ENCODE measurements at places on chromosomes 3 and 15.

DNA sequence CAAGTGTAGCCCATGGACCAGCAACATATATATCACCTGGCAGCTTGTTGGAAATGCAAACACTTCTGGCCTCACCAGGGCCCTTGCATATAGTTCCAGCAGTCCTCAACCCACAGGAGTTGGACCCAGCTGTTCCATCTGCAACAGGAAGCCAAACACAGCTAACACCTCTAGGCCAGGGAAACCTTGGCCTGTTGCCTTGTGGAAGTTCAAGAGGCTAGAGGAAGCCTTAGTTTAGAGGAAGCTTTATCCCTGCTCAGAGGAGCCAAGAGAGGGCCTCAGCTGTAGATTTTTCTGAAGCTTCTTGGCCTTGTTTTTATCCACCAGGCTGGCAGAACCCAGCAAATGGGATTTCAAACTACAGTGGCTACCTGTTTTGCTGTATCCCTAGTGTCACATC, 11.4 kb downstream of the FHIT start:
- DNase-seq = no peak

DNA sequence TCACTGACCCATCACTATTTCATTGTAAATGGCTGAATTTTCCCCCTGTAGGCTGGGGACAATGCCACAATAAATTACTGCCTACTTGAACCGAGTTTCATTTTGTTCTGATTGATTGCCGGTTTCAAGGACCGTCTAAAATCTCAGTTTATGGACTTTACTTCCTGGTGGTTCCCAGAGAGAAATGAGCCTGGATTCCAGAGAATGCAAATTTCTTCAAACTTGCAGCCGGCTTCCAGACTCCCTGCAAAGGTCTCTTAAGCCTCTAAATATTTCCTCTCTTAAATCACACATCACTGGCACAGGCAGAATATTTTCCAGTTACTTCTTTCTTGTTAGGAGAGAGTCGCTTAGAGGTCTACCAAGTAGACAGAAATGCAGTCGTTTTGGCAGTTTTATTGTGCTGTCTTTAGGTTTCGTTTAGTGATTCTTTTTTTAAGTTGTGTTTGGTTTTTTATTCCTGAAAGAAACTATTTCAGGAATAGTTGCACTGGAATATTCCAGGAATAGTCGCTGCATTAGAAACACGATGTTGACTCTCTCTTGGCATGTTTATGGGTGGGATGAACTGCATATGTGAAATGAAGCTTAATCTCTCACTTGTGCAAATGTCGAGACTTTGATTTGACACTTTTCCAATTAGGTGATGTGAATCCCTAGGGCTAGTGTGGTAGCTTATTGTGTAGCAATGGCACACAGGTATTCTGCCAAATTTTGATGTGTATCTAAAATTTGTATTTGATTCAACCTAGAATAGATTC, 284.1 kb upstream of the NR2E3 start:
- DNase-seq = no peak

GRCh38 chr3:170689893-170690660, 104.2 kb upstream of the SLC7A14 start:
- DNase-seq = no peak

- no peak for DNase-seq
These were observed 94.5 kb downstream of the FNDC3B start for GRCh38 chr3:172133838-172134237.

DNA sequence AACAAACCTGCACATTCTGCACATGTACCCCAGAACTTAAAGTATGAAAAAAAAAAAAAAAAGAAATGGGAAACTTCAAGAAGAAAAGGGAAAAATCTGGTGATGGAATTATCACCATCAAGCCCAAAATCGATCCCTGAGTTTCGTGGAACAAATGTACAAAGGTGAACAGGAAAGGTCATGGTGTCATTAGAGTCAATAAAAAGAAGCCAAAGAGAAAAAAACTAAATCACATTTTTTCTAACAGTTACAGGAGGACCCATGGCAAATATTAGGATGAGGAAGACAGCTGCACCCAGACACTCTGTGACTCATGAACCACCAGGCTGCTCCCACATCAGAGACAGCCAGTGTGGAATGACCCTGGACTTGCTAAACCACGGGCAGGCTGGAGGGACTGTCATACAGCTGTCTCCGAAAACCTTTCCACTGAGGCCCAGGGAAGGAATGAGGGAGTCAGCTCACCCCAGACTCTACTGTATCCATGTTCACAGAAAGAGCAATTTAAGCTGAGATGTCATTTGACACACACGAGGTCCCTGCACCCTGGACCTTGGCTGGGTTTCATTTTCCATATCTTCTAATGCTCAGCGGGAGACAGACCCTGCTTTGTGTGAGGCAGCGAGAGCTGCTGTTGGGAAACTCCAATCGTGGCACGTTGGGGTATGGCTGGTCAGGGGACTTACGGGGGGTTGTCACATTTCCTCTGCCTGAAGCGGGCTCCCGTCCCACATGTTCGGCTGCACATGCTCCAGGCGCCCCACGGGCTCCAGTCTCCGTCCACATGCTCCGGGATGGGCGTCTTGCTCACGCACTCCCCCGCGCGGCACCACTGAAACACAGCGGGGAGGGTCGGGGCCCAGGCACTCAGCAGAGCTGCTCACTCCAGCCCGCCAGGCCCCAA, 210.2 kb downstream of the ADAMTS17 start:
- no peak for DNase-seq

DNA sequence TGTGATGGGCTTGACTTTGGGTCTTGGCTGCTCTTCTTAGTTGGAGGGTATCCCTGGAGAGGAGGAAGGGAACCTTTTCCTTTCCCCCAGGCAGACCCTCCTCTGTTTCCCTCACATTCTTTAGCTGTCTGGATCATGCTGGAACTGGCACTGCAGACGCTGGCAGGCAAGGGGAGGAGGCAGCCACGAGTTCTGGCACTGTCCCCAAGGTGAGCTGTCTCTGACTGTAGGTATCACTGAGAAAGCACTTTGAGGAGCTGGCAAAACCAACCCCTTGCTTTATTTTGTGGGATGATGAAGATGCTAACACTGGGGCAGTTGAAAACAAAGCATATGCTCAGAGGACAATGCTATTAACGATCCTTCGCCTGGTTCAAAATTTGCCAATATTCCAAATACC, 175.0 kb downstream of the SOX2 start:
- DNase-seq = no peak

DNA sequence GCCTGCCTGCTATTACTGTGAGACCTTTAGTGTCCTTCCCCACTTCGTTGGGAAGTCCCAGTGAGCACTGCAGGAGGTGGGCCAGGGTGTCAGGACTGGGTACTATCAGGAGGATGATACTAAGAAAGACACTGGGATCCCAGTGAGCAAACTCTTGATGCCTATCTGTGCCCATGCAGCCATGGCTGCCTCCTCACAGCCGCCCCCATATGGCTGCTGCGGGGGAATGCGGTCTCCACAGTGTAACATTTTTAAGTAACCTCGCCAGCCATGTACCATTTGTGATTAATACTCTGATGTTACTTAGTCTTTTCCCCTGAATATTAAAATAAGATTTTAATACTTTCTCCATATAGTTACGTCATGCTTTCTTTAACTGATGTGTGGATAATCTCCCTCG, 312.2 kb downstream of the RYR3 start:
- no peak for DNase-seq

DNA sequence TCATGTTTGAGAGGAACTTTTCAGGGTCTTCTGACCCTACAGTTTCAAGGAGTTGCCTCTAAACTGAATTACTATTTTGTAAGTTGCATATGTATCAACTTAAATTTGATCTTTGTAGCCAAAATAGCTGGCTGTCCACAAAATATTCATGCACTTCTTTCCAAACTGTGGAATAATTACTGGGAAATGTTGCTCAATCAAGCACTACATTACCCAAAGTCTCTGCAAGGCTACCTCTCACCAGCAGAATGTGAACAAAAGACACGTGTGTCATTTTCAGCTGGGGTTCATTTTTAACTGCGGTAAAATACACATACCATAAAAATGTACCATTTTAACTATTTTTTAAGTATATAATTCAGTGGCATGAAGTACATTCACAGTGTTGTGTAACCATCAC, 320.4 kb downstream of the CTNNB1 start:
- no peak for DNase-seq

- no peak for DNase-seq
These were observed 325.4 kb downstream of the FOXP1 start for GRCh38 chr3:71258116-71258515.

GRCh38 chr3:46299608-46300460, 54.1 kb upstream of the CCR2 start:
- DNase-seq = no peak

GRCh38 chr3:79016587-79017376, 751.0 kb downstream of the ROBO1 start:
- DNase-seq = no peak

GRCh38 chr15:24944954-24945353, 9.8 kb upstream of the SNRPN start:
- DNase-seq = no peak

- no peak for DNase-seq
These were observed 28.7 kb downstream of the ATP13A3 start for GRCh38 chr3:194458131-194458530.

DNA sequence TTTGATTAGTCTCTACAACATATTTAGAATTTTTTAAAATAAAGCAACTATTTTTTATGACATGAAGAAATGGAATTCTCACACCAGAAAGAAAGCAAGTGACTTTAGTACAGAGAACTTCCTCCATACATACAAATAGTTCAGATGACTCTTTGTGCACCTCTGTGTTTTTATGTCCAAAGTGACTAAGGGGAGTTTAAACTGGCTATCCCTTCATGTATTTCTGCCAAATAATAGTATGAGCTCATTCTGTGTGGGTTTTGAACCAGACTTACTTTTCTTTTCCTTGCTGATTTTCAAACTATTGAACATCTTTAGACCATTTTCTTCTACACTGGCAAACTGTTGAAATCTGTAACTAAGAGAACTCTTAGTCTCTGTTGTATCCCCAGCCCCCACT, 196.3 kb downstream of the EPHA3 start:
- no peak for DNase-seq

DNA sequence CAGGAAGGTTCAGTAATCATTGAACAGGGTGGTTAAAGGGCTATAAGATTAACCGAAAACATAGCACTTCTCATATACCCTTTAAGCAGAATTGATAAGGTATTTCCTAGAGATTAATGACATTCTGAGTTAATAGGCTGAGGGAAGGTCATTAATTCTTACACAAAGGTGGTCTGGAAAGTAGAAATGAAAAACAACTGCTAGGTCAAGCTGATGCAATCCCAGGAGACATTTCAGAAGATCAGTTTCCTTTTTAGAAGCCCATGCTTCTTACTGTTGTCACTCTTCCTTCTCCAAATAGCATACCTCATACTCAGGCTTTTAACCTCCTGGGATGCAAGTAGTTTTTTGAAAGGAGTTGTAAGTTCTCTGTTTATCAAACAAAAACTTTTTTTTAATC, 8.8 kb downstream of the FILIP1L start:
- no peak for DNase-seq

GRCh38 chr15:67184208-67184925, 70.1 kb downstream of the AAGAB start:
- no peak for DNase-seq

DNA sequence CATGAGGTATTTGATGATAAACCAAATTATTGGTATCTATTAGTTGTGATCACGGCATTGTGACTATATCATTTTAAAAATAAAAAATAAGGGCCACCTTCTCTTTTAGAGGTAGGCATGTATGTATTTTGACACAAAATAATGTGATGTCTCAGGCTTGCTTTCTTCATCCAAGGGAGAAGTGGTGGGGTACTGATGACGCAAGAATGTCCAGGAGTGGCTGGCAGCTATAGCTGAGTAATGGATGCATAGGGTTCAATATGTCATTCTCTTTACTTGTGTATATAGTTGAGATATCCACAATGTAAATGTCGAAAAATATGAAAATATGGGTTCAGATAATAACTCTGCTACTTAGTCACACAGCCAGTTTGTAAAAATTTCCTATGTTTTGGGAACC, 46.8 kb upstream of the NSMCE3 start:
- DNase-seq = no peak

- DNase-seq = no peak
These were observed 152.0 kb upstream of the PEX5L start for GRCh38 chr3:180188512-180189309.

DNA sequence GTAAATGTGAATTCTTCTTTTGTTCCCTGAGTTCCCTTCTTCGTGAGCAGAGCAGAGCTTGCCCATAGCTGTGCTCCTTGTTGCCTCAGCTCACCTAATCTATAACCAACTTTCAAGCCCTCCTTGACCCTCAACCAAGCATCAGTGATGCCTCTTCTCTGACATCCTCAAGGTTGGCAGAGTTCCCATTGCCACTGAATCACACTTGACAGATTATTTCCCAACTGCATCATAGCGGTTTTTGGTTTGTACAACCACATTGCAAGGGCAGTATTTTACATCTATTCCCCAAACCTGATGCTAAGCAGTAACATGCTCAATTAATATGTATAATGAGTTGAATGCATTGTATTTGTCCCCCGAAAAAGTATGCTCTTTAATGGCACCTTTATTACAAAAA, 133.0 kb upstream of the SNTN start:
- no peak for DNase-seq

DNA sequence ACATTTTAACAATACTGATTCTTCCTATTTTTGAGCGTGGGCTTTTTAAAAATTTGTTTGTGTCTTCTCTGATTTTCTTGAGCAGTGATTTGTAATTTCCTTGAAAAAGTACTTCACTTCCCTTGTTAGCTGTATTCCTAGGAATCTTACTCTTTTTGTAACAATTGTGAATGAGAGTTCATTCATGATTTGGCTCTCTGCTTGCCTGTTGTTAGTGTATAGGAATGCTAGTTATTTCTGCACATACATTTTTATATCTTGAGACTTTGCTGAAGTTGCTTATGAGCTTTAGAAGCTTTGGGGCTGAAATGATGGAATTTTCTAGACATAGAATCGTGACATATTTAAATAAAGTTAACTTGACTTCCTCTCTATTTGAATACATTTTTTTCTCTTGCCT, 582.8 kb upstream of the BCHE start:
- no peak for DNase-seq

- DNase-seq = no peak
These were observed 20.5 kb downstream of the CCR9 start for GRCh38 chr3:45906681-45907407.

- DNase-seq = no peak
These were observed 26.3 kb downstream of the LINGO1 start for GRCh38 chr15:77606142-77607034.

DNA sequence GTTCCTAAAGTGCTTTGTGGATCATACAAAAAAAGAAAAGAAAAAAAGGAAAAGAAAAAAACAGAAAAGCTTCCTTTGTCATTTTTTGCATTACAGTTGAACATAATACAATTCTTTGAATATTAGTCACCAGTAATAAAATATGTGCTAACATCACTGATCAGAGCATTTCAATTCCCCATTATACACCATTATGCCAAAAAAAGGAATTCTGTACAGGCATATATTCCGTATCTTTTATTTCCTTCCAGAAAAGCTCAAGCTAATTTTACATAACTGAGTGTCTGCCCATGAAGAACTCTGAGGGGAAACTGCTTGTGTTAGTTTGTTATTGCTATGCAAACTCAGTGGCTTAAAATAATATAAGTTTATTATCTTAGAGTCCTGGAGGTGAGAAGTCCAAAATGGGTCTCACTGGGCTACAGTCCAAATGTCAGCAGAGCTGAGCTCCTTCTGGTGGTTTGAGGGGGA, 377.9 kb downstream of the GAP43 start:
- DNase-seq = no peak

All from activated naive CD4-positive, alpha-beta T cell (primary cell).